ENCODE measurements at places on chromosomes 12 and 14. TPM values are rescaled to one million over a fixed set of nuclear protein-coding genes. Genes with fewer than 3 reads are reported as not detected.

The KRT81 gene
- 3,933 TPM for total RNA-seq

The PTPRR gene
- 0.19 TPM for total RNA-seq

The KCNK10 gene
- total RNA-seq: not detected

The ASCL1 gene
- total RNA-seq: not detected

The TEX22 gene
- total RNA-seq: 0.18 TPM
